Left cardiac atrium (tissue), 4 donors: ENCODE measurements at places on chromosomes 13 and 19.

DNA sequence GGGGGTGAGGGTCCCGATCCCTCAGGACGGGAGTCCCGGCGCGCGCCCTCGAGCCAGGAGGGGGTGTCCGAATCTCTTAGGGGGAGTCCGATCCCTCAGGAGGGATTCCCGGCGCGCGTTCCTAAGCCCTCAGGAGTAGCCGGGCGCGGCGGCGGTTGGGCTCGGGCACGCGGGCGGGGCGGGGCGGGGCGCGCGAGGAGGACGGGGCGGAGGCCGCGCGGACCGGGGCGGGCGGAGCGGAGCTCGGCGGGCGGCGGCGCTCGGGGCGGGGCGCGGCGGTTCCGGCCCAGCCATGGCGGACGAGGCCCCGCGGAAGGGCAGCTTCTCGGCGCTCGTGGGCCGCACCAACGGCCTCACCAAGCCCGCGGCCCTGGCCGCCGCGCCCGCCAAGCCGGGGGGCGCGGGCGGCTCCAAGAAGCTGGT is at the start of gene CUL4A:
CUL4A (plus strand) TSS at position 278 of the 423 bp plus-strand sequence; CDS start at position 293, 15 bp downstream.
- peak; percentile 83 for DNase-seq

DNA sequence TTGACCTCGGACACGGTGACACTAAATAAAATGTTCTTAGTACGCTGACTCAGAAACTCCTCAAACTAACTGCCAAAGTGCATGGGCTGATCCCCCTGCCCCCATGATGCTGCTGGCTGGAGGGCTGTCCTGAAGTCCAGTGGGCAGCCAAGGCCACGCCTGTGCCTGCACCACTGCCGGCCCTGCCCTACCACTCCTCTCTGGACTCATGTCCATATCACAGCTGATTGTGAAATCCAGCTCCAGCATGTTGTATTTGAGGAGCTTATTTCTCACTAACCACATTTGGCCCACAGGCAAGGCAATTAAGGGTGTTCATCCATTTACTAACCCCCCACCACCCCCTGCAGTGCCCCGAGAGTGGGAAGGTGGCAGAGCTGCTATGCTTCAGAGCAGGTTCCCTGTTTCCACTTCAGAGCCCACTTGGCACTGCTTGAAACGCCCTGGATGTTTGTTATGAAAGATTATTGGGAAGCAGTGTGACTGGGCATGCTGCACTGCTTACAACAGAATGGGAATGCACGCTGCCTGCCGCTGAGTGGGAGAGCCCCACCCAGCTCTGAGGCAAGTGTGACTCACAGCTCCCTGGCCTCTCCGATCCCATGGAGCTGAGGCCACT is 114.0 kb downstream of the UQCRFS1 start:
- DNase-seq, result peak; percentile 76

DNA sequence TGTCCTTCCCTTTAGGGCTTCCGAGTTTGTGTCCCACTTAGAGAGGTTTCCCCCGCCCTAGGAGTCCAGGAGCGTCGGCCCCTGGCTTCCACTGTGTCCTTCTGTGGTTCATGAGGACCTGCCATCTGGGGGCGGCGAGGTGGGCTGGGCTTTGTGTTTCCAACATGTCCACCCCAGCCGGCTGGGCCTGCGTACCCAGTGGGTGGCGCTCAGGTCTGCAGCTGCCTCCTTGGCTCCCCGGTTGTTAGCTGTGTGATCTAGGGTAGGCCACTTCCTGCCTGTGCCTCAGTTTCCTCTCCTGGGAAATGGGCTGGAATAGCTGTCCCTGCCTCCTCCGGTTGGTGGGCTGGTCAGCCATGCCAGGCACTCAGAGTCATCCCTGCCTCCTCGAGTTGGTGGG is 28.4 kb downstream of the KDM4B start:
- DNase-seq, result no peak

DNA sequence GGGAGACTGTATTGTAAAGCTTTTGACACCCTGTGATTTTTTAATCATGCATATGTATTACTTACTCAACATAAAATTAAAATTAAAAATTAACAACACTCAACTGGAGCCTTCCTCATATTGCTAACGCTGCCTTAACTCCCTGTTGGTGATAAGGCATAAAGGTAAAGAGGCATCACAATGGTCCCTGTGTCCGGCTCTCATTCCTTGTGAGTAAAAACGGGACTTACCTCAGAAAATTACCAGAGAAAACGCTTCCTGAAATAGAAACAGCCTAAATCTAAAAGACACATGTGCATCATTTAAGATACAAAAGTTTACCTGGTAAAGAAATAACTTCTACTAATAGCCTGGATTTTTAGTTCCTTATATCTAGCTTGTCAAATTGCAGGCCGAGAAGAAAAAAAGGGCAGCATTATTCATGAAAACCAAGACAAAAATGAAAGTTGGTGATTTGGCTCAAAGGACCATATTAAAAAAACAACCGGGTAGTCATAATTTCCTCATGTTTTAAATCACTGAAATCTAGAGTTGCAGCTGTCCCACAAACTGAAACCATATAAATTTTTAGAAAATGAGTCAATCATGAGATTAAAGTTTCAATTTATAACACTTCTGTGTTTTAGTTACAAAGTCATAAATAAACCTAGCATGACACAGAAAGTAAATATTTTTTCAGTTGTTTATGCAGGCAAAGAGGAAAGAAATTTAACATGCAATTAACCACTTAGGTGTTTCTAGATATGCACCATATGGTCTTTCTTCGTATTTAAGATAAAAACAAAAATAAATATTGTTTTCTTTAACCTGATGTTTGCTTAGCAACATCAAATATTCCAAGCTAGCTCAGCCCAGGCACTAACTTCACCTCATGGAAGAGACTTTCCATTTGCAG is 94.7 kb downstream of the MIPEP start:
- no peak for DNase-seq

DNA sequence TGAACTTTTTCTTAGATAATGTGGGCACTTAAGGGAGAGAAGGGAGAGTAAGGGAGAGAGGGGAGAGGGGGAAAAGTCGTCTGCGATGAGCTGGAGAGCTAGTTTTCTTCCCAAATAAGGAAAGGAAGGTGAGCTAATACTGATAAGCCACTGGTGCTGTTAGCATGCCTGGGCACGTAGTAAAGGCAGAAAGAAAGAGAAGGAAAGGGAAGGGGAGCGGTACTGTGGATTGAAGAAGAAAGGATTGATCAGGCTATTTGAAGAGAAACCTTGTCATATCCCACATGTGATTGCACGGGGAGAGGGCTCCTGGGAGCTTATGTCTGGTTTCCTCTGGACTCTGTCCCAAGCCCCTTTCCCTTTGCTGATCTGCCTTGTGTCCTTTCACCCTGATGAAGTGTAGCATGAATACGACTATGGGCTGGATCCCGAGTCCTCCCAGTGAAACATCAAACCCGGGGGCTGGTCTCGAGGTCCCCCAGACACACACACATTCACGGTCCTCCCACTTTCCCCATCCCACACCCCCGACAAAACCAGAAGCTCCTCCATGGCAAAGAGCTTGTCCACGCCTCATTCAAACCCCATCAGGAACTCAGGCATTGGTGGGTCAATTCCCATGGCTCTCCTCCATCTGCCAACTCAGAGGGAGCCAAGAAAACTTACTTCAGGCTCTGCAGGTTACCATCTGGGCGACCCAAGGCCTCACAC is 30.6 kb downstream of the NLRP13 start:
- DNase-seq, result no peak

- no peak for DNase-seq
These were observed 1471.7 kb upstream of the PRR20A start for GRCh38 chr13:55669051-55669450.

DNA sequence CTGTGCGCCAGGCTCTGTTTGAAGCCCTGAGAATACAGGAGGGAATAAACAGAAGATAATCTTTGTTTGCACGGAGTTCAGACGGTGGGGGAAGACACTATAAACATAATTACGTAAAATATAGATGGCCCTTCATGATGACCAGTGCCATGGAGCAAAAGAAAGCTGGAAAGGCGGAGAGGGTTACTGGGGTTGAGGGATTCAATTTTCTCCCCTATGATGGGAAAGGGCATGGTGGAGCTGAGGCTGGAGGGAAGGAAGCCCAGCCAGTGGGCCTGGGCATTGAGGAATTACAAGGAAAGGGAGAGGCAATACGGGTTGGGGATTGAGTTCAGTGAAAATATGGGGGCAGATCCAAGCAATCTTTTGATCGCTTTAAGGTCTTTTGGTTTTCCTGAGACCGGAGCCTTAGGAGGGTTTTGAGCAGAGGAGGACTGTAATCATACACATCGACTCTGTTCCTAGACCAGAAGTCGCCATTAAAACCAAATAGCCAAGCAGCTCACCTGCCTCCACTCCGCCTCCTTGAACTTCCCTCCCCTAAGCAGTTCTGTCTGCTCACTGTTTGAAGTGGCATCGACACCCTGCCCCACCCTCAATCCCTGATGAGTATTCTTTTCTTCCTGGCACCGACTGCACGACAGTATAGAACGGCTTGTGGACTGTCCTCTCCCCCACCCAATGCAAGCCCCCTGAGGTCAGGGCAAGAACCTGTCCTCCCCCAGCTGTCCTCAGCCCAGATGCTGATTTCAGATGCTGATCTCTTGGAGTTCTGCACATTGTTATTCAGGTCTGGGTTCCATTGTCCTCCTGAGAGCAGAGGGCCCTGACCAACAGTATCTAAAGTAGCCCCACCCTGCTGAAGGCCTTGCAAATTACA is 813 bp upstream of the ZNF296 start:
- no peak for DNase-seq

- DNase-seq, result peak; percentile 70
These were observed 1.2 kb downstream of the LRCH1 start for GRCh38 chr13:46553886-46554858.

GRCh38 chr13:80037505-80037888 is 303.4 kb downstream of the SPRY2 start:
- no peak for DNase-seq

- no peak for DNase-seq
These were observed 26.6 kb downstream of the ATP11A start for GRCh38 chr13:112716461-112716820.

DNA sequence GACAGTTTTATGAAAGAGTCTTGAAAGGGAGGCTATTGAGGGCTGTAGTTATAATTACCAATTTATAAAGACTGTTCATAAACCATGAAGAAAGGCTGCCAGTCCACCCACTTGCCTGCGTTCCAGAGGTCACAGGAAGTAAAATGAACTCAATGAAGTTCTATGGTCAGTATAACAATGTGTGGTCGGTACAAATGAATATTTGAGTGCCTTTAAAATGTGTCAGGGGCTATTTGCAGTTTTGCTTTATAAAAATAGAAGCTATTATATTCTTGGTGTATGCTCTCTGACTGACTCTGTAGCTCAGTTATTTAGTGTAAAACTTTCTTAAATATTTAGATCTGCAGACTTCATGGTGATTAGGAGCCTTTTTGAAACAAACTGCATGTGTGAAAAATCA is 47.0 kb downstream of the ESD start:
- no peak for DNase-seq

DNA sequence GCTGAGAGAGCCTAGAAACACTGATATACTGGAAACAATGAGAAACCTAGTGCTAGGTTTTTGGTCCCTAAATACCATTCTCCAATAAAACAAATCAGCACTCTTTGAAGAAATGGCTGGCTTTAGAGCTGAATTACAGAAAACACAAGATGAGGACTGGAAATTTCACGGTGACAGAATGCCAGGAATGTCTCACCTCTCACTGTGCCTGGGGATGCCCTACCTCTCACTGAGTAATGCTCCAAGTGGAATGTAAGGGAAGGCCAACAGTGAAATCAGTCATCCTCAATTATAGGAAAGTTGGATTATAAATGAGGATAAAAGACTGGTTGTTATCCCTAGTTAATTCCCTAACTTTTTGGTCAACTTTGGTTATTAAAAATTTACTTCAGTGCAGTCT is 259.0 kb downstream of the NALCN start:
- DNase-seq, result no peak

DNA sequence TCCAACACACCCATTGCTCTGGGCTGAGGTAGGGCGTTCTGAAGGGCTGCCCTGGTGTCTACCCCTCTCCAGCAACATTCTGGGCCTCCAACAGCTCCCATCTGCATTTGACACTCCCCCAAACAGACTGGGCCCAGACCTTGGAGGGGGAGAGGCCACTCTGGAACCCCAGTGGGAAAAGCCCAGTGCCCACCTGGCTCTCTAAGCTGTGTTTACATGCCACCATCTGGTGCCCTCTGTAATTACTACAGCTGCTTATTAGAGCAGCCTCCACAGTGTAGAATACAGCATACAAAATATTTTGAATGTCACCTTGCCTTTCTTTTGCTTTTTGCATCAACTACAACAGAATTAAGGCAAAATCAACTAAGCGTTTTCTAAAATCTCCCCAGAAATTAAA is 35.8 kb upstream of the TM9SF2 start:
- no peak for DNase-seq

GRCh38 chr19:51116736-51117286 is 7.9 kb upstream of the SIGLEC9 start:
- DNase-seq, result no peak

- DNase-seq, result no peak
These were observed 31.4 kb downstream of the NFIX start for GRCh38 chr19:13026462-13027370.

- no peak for DNase-seq
These were observed 397.5 kb downstream of the DIAPH3 start for GRCh38 chr13:59766236-59766635.

GRCh38 chr13:60230593-60230992 is 66.9 kb upstream of the DIAPH3 start:
- no peak for DNase-seq

GRCh38 chr19:28971049-28971448 is 241.9 kb downstream of the UQCRFS1 start:
- no peak for DNase-seq

DNA sequence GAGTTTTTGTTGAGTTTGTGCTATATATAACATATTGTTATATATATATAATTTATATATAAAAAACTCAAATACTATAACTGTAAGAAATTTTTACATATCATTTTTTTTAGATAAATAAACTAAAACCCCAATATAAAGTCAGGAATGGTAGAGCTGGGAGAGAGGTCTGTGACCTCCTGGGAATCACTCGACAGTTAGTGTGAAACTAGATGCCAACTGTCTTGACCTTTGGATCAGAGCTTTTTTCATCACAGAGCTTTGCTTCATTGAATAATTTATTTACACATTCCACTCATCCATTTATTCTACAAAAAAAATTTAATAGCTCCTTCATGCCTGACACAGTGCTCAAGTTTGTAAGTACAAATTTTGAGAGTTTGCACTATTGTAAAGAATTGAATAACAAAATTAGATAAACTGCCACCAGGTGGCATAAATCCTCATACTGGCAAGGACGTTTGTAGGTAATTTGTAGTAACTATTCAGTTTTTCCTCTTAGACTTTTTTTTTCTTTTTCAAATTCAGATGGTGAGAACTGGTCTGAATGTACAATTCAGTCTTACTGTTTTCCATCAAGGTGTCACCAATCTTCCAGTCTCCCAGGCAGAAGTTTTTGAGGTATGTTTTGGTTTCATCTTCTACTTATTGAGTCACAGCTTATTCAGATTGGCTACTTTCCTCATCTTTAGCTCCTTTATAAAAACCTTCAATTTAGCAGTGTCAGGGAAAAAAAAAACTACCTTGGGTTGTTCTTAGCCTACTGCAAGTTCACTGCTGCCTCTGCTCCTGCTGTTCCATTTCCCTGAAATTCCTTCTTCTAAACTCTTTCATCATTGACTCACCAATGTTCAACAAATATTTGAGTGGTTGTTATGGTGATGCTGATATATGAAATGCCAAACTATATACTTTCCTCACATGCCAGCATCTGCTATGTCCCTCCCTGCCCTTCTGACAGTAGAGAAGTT is 28.7 kb downstream of the LACC1 start:
- DNase-seq, result no peak
